Coronary artery (tissue), 2 donors: ENCODE measurements at places on chromosomes 4 and X.

GRCh38 chr4:152424396-152424795 is 111.5 kb downstream of the FBXW7 start:
- DNase-seq = no peak

- no peak for DNase-seq
These were observed 5.6 kb downstream of the PCDH10 start for GRCh38 chr4:133154725-133155124.

DNA sequence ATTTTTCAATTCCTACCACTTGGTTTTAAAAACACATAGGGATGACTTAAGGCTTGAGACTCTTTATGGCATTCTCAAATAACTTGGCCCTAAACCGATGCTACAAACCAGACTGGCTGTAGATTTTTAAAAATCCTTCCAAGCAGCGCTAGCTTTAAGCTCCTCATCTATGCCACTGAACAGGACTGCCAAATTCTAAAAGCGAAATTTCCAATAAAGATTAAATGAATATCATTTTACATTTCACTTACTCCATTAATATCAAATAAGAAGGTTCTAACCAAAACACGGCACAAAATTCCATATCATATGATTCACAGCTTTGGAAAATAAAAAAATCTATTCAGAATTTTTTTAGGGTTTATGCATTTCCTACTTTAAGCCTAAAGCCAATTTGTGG is 134.2 kb downstream of the FANCB start:
- DNase-seq = no peak

- DNase-seq = no peak
These were observed 78.7 kb downstream of the ZNF827 start for GRCh38 chr4:145859926-145860325.

DNA sequence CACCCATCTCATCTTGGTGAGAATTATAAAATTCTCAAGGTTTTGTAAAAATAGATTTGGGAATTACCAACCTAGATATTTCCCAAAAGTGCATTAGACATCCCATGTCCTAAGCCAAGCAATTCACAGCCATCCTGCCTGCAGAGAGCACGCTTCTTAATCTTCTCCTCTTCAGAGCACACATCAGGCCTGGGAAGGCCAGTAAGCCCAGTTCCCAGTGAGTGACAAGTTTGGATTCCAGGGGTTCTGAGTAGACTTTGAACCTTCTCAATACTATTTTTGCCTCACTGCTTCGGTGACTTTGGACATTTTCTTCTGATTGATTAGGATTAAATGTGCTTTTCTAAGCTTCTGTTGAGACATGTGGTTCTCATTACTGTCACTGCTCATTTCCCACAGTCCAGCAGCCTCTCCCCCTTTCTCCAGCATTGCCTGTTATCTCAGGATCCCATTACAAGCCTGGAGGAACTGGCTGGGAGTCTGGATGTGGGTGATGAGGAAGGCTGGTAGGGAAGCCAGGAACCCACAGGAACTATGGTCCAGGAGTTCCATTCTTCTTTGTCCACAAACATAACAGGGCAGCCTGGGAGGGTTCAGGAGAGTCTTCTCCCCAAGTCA is 56.4 kb upstream of the TMEM150C start:
- no peak for DNase-seq

DNA sequence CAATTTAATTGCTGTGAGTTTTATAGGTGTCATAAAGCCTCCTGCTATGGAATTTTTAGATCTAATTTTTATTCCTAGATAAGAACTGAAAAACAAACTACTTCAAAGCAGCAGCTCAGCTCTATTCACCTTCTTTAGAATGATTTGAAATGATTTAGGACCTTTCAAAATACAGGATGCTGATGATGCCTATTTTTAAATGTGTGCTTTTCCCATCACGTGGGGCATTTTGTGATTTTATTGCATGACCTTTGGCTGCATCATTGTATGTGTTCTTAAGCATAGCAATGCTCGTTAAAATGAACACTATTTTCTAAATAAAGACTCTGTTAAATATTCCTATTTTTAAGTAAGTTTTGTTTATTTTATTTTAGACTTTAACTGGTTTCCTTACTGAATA is 537.3 kb downstream of the STPG2 start:
- DNase-seq = no peak

GRCh38 chrX:136041254-136041812 is 56.1 kb downstream of the SLC9A6 start:
- DNase-seq = no peak

- DNase-seq = no peak
These were observed 26.0 kb downstream of the ARL13A start for GRCh38 chrX:100995469-100995868.

DNA sequence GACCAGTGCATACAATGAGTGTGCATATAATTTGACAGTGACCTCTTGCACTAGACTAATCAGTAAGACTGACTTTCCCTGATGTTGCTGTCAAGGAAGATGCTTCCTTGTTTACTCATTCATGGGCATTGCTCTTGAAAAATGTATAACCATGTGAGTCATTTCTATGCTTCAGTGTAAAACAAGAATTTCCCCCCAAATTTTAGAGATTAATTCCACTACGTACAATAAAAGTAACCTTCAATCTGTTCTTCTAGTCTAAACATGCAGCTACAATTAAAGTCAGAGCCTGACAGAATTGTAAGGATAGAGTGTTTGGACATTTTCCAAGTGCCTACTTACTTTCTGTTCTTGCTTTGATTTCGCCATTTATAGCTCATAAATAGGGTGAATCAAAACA is 935.7 kb downstream of the RAPGEF2 start:
- no peak for DNase-seq

DNA sequence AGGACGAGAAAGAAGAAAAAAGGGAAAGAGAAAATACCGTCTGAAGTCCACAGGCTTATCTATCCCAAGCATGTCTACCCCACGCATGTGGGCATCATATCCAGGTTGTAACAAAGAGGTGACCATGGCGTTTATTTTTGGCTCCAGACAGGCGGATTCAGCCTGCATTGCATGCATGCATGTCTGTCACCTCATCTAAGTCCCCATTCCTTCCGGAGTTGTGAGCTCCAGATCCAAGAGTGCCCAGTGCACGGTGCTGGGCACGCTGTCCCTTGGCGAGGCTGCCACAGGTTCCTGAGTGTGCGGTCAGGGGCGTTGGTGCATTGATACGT is 905 bp upstream of the GALNTL6 start:
- no peak for DNase-seq

GRCh38 chr4:189365451-189365850 is 575.2 kb upstream of the FRG1 start:
- DNase-seq = no peak

DNA sequence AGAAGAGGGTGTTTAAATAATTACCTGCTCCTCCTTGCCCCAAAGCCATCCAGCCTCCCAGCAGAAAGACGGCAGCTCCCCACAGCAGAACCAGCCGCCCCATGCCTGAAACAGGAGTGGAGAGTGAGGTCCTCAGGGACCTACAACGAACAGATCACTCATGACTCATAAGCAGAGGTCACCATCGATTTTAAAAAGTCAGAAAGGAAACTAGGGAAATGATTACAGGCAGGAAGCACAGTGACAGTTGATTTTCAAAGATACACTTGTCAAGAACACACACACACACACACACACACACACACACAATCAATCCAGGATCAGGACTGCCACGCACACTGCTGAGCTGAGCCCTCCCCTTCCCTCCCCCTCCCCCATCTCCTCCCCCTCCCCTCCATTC is at the start of gene CRLF2:
CRLF2 (minus strand) TSS at position 118 of the 400 bp plus-strand sequence; CDS start at position 103, 15 bp downstream.
- DNase-seq = no peak

DNA sequence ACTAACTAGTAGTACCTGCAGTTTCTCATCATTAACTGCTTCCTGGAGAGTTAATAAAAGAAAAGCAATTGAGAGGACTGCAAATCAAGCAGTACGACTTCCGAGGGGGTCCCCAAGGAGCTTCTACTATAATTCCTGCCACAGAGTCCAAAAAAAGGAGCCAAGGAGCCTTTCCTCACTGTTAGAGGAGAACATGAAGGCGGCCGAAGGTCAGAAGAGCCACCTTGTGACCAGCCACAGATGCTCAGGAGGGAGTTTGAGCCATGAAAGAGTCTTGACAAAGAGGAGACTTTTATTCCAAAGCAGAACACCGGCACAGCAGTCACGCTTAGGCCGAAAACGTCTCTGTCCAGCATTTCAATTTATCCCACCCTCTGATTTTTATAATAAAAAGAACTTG is 62.2 kb downstream of the RELL1 start:
- DNase-seq = no peak

GRCh38 chr4:126544276-126544675 is 1088.5 kb upstream of the INTU start:
- no peak for DNase-seq

DNA sequence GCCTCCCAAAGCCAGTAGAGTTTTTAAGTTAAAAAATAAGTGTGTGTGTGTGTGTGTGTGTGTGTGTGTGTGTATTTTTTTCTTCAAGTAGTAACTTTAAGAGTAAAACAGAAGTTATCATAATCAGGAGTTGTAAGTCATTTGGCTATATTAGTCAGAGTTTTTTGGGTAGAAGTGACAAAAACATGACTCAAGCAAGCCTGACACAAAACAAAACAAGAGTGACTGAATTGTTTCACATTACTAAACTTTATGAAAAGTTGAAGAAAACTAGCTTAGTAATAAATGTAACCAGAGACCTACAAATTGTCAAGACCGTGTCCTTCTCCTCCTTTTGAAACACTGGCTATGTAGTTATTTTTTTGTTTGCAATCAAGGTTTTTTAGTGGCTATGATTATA is 738.0 kb upstream of the PITX2 start:
- no peak for DNase-seq

DNA sequence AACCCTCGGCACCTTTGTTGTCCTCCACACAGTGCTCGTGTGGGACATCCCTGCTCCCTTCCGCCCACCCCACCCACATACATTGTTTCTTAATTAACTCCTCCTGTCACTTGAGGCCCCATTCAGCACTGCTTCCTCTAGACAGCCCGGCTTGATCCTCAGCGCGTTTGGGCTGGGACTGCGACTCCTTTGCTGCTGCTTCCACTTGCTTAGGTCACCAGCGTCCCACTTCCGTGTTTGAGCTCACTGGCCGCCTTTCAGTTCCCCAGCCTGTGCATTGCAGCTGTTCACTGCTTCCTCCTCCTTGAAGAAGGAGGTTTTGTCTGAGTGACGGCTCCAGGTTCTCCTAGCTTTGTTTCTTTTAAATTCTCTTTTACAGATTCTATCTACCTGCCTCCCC is 16.1 kb downstream of the RNF4 start:
- no peak for DNase-seq

DNA sequence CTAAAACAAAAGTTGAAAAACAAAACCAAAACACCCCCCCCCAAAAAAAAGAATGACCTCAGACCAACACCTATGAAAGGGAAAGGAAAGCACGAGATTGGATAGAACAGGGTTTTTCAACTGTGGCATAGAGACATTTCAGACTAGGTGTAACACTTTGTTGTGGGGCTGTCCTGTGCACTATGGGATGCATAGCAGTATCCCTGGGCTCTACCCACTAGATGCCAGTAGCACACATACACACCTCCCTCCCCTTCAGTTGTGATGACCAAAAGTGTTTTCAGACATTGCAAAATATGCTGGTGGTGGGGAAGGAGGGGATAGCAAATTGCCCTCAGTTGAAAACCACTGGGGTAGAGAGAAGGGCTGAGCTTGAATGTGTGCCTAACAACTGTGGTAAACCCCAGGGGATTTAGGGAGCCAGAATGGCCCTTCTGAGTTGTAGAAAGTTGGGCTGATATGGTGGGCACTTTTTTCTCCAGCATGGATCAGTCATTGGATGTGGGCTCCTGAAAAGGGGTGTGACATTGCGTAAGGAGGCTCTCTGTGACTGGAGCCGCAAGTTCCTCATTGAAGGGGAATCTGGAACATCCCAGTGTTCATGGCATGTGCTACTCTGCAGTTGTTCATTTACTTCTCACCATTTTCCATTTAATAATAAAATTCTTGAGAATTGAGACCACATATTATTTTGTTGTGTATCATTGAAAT is 8.8 kb upstream of the GEMIN8 start:
- DNase-seq = no peak

- DNase-seq = no peak
These were observed 113.5 kb upstream of the TTC29 start for GRCh38 chr4:147059064-147059731.

- no peak for DNase-seq
These were observed 20.1 kb downstream of the SLC7A11 start for GRCh38 chr4:138222046-138222445.

GRCh38 chr4:102497986-102498385 is 3.2 kb upstream of the NFKB1 start:
- no peak for DNase-seq

DNA sequence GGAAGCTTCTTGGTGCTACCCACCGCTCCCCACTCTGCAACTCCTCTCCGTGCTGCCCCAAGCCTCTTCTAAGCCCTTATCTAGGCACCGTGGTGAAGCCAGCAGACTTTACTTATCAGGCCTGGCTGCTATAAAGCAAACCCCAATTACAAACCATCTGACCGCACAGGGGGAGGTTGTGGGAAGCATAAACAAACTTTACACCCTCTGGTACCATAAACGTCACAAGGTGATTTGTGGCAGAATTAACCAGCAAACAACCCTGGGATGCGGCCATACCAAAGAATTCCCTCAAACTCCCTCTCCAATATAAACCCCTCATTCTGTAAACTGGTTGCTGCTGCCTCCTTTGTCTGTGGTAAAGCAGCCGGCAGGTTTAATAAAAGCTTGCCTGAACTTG is 55.2 kb downstream of the MAGEC2 start:
- DNase-seq = no peak

GRCh38 chrX:8820910-8821527 is 19.8 kb upstream of the FAM9A start:
- no peak for DNase-seq

GRCh38 chr4:137194670-137195069 is 337.6 kb downstream of the PCDH18 start:
- DNase-seq = no peak

- DNase-seq = no peak
These were observed 20.7 kb downstream of the HAND2 start for GRCh38 chr4:173509036-173510001.

DNA sequence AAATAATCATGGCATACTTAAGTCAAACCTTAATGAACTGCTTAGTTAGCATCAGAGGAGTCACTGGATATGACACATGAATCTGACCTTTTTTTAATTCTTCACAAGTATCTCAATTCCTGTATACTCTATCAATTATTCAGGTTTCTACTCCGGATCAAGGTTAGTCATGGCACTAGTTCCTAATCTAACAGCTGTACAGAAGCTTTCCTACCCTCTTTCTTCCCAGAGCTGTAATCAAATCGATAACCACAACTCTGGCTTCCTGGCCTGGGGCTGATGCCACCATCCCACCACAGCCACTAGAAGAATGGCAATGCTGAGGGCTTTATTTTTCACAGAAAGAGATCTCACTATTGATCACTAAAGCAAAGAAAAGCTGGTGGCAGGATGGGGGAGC is 718.5 kb downstream of the SMARCA1 start:
- DNase-seq = no peak

GRCh38 chr4:14910411-14910810 is 91.9 kb upstream of the CPEB2 start:
- DNase-seq = no peak

DNA sequence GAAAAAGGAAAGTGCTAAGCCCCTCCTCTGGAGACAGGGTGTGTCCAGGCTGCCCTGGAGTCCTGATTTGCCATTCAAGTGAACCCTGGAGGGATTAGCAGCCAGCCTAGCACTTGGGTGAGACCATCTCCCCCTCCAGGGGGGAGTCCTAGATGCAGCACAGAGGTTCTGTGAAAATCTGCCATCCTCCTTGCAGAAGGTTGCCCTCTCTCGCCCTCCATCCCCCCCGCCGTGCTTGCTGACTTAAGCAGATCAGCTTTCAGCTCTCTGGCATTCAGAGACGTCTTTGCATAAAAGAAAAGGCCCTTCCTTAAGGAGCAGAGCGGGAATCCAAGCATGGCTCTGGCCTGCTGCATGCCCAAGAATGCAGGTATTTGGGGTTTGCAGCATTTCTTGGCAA is 102.1 kb upstream of the SCML1 start:
- no peak for DNase-seq
